ENCODE measurements at places on chromosomes 6 and 20.
A peak's percentile ranks its signal among the peaks of the same experiment; 100 is the strongest.

DNA sequence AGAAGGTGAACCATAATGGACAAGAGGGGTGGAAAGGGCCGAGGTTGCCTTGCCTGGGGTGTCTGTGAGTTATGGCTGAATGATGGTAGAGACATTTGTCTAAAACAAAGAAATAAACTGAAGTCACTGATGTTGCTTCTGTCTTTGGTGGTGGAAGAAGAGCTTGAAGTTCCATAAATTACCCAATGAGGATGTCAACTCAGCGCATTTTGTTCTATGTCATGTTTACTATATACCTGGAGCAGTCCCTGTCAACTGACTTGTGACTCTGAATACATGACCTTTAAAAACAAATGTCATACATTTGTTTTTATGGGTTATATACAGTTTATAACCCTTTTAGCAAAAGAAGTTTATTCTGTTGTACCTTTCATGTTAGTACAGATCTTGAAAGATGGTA, 2.0 kb downstream of the EFHC1 start:
- no peak for DNase-seq

- DNase-seq = no peak
Measured at GRCh38 chr6:29236634-29237033, 64.9 kb upstream of the OR14J1 start.

DNA sequence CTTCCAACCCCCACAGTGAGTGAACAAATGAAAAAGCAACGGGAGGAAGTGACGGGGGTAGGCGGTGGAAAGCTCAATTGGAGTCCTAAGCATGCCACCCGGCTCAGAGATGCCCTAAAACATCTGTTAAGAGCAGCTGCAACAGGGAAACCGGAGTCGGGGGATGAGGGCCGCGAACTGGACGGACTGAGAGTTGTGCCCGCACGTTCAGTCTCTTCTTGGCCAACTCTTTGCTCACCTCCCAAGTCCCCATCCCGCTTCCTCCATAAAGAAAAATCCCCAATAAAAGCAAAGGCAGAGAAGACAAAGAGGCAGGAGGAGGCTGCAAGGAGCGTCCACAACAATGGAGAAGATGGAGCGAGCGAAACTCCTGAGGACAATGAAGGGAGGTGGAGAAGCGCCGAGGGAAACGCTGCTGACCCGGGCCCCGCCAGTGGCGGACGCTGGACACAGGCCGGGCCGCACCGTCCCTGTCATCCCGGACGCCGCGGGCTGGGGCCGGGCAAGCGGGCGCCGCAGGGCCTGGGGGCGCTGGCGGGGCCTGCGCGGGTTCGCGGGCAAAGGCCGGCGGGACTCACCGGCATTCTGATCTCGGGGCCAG, 600 bp downstream of the SEC63 start:
- DNase-seq = peak; percentile 88

DNA sequence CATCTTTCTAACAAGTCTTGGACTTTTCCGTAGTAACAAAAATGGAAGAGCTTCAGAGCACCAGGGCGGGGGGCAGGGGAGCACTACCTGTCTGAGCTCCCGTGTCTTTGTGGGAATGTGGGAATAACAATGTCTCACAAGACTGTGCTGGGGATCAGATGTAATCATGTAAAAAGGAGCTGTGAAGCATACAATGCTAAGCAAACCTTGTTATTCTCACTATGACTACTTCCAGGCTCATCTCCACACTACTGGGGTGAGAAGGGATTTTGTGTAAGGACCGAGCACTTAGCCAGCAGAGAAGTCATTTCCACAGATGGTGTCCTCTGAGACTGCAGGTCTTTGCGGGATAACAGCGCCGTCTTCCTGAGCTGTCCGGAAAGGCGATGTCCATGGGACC, 27.1 kb downstream of the PRR18 start:
- no peak for DNase-seq

GRCh38 chr6:157967020-157967419, 14.6 kb upstream of the SYNJ2 start:
- peak; percentile 39 for DNase-seq

Data from lung (tissue), 17 donors.